Pulmonary artery endothelial cell (primary cell): ENCODE measurements at places on chromosomes 4 and X. TPM values are rescaled to one million over a fixed set of nuclear protein-coding genes. Genes with fewer than 3 reads are reported as not detected.

Gene SSX2
- total RNA-seq: 0.14 TPM in 1 of 2 replicates, not detected in the other

GRCh38 chr4:98421111-98421510, 159.9 kb downstream of the RAP1GDS1 start:
- DNase-seq: no peak

- DNase-seq: no peak
Observed at GRCh38 chr4:114561590-114561989, 37.0 kb upstream of the UGT8 start.

GRCh38 chrX:26649534-26649933, 433.6 kb downstream of the MAGEB5 start:
- no peak for DNase-seq

DNA sequence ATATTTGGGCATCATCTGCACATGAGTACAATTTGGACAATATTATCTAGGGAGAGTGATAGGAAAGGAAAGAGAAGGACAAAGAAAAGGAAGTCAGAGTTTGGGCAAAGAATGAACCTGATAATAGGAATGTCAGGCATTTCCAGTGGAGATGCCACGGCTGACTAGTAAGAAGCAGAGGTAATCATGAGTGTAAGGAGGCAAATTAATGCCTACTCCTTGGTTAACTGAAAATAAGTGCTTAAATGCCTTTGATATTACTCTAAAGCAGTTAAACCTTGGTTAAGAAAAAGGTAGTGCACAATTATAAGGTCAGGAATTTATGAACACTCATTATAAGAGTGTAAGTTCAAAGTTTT, 99.2 kb upstream of the DDIT4L start:
- DNase-seq: peak; percentile 50

DNA sequence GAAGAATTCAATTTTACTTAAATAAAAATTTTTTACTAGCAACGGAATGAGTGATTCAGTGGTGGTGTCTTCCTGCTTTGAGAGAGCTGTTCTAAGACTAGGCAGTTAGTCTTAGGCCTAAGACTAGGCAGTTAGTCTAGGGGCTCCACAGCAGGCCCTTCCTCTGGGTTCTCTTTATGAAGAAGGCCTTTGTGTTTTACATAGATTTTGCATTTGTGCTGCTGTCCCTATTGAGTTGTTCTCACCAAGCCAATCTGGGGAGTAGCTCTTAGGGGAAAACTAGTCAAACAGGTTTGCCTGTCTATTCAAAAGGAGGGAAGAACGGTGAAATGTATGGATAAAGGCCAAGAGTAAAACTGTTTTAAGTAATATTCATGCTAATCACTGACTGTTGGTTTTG, 7.6 kb downstream of the UGT8 start:
- no peak for DNase-seq

GRCh38 chrX:39508300-39508692, 589.5 kb downstream of the BCOR start:
- DNase-seq: no peak

DNA sequence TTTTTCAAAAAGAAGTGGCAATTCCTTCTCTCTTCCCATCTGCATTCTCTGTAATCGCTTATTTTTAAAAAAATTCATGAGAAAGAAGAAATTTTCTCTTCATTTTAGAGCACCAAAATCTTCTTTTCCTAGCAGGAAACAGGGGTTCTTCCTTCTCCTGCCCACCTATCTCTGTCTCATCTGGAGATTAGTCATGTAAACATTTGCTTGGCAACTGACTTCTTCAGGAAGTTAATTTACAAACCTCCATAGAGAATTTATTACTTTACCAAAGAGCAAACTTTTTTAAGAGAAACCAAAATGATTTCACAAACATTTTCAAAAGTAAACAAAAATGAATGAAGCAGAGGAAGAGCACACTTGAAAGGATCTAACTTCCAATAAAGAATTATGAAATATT, 13.5 kb downstream of the TTC29 start:
- DNase-seq: no peak

Gene HPSE
- 5.7 and 30.7 TPM in 2 replicates for total RNA-seq

Gene HNRNPDL
- total RNA-seq: 166 and 217 TPM in 2 replicates

DNA sequence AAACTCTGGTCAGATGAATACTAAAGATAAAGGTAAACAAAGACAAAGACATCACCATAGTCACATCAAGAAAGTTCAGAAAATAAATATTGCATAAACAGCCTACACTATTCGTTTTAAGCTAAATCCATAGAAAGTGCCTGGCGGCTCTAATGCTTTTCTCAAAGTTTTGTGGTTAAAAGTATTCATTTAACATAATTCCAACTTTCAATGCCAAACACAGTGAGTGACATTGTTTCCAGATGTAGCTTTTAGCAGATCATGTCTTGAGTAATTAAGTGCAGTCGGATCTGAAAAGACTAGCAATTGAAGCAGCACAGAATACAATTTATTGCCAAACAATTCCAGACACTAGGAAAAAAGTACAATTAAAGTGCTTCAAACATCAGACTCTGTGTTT, 287.1 kb upstream of the ADGRL3 start:
- DNase-seq: no peak

- DNase-seq: no peak
Observed at GRCh38 chr4:45160951-45161350, 434.6 kb upstream of the GNPDA2 start.

DNA sequence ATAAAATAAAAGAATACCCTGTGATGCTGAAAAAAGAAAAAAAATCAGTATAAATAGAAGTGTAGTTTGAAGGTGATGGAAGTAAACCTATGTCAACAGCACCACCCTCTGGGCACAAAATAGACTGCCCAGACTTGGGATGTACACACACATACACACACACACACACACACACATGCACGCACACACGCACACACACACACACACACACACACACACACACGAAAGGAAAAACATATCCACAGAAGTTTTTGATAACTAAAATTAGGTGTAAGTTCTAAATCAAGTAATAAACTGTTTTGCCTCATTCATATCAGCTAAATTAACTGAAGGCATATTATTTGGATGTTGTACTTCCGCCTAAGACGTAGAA, 40.5 kb downstream of the ANXA5 start:
- DNase-seq: peak; percentile 62

DNA sequence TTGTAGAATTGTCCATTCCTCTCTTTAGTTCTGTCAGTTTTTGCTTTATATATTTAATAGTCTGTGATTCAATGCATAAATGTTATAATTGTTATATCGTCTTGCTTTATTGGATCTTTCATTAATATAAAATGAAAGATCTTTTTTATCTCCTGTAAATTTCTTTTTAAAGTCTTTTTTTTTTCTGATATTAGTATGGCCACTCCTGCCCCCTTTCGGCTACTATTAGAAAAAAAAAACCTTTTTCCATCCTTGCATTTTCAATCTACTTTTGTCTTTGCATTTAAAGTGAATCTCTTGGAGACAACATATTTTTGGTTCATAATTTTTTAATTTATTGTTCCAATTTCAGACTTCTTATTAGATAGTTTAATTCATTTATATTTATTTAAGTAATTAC, 677.4 kb upstream of the NDST4 start:
- DNase-seq: no peak

Gene INPP4B
- total RNA-seq: 1.3 and 3.9 TPM in 2 replicates

GRCh38 chrX:44314259-44314734, 29.2 kb downstream of the EFHC2 start:
- no peak for DNase-seq

DNA sequence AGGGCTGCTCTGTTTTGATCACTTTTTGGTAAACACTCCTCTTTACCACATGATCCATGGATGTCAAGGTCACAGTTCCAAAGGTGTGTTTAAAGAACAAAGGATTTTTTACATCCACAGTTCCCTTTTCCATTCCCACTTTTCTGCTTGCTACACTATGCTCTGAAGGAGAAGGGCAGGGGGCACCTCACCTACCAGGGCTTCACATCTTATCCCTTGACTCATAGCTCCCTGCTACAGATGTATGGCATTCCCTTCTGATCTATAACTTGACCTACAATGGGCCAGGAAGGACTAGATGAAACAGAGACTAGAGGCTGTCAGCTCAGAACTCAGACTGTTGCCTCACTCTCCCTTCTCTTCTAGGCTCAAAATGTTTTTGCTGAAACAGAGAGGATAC, 233.1 kb upstream of the RPS6KA3 start:
- DNase-seq: no peak

Gene TMPRSS11E
- total RNA-seq: 0.04 TPM in 1 of 2 replicates, not detected in the other

Gene NXF2
- total RNA-seq: not detected in 2 replicates

Gene LINC00632
- total RNA-seq: 0.46 and 0.59 TPM in 2 replicates

DNA sequence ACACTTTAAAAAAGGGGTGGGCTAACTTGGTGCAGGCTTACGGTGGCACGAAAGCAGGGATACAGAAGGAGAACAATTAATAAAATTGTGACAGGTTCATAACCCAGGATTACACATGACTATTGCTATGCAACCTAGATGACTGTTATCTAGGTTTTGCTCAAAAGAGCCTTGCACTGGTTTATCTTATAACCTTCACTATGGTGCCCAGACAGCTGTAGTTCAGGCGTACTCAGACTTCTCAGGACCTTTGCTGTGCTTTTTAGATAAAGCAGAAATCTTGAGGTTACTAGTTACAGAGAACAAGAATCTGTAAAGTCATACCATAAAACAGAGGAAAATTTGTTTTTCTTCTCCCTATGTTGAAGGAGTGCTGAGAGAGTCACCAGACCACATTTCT, 44.4 kb downstream of the UGT2A3 start:
- no peak for DNase-seq

GRCh38 chrX:22628275-22628674, 355.6 kb downstream of the CBLL2 start:
- no peak for DNase-seq

Gene GAGE12H
- not detected in 2 replicates for total RNA-seq

DNA sequence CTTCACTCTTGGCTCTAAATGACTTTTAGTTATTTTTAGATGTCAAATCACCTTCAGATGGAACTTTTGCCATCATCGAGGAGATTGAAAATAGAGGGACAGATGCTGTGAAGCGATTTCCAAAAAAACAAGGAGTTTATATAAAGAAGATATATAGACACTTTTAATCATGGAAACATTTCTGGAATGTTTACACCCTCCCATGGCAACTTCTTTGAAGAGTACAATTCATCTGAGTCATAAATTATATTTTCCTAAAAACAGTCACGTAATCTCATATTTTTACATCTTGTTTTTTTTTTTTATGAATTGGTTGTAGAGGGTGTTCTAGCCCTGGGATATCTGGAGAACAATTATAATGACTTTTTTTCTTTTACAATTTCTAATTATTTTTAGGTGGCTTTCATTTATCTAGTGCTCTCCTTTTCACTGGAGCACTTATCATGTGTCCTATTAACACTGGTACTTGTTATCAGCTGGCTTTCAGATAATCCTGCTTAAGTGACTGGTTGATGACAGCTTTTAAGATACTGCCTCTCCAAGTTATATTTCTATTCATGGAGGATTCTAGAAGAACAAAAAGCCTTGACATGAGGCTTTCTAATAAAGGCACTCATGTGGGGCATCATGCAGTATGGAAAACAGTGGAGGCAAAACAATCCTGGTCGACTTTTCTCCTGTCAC, 24.9 kb downstream of the PCDH7 start:
- DNase-seq: no peak

GRCh38 chr4:7956270-7956808, 16.7 kb upstream of the AFAP1 start:
- DNase-seq: peak; percentile 81

- no peak for DNase-seq
Observed at GRCh38 chr4:101251261-101251660, 96.1 kb downstream of the PPP3CA start.

DNA sequence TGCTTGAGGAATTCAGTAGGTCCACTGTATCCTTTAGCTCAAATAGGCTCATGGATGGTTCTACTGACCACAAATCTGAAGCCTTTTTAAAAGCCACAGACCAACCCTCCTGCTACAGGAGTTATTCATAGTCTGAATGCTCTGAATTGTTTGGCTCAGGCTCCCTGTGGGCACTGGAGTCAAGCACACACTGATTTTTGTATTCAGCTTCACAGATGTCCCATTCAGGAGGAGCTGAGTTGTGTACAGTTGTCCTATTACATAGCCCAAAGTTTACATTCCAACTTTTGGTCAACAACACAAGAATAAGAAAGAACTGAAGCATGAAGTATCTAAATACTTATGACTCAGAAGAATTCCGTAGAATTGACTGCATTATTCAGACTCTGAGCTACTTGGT, 243.9 kb downstream of the UNC5C start:
- DNase-seq: no peak

DNA sequence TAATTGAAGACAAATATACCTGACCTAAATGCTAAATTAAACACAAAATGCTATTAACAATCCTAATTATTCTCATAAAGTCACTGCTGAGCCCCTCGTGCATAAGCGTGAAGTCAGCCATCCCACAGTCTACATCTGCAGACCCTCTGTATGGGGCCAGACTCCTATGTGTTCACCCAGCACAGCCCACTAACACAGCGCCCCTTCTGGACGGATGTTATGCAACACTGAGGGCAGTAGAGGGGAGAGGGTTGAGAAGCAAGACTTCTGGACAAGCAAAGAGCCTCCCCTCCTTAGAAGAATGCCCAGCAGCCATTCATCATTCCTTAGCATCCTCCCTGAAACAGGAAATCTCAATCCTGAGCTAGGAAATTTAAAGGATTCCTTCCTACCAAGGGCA, 7.9 kb downstream of the TRPC3 start:
- DNase-seq: no peak

GRCh38 chr4:60724623-60725022, 475.5 kb upstream of the ADGRL3 start:
- DNase-seq: no peak

DNA sequence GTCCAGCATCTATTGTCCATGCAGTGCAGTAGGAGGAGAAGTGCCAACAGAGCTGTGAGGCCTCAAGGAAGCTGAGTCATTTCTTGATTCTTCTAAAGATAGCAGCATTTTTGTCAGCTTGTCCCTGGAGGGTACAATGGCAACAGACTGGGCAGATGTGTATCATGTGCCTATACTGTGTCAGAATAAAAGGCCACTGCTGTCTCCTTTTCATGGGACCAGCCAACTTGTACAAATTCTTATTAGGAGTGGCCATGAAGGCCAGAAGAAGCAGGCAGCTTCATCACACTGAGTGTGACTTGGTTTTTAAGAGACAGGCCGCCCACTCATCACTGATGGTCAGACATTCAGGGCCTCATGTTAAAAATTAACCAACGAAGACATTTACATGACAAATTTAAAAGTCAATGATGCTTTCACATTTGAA, 185.0 kb upstream of the FAM241A start:
- no peak for DNase-seq

Gene CXCL6
- total RNA-seq: 3.0 and 18.3 TPM in 2 replicates

Gene PDZD11
- total RNA-seq: 33.9 and 37.7 TPM in 2 replicates

- DNase-seq: no peak
Observed at GRCh38 chr4:117154251-117154650, 68.9 kb upstream of the TRAM1L1 start.

DNA sequence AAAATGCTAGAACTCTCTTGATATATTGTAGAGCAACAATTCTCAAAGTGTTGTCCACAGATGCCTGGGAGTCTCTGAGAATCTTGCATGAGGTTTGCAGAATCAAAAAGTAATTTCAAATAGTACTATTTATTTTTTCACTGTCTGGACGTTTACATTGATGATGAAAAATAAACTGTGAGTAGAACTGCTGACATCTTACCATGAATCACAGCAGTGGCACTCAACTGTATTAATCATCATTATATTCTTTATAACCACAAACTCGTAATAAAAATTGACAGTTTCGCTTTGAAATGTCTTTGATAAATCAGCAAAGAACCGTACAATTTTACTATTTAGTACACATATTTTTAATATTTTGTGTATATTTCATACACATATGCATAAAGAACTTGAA, 94.5 kb downstream of the NAF1 start:
- DNase-seq: no peak

- DNase-seq: no peak
Observed at GRCh38 chr4:108010167-108010566, 20.5 kb downstream of the HADH start.
